ENCODE measurements at places on chromosomes 11 and 22.

DNA sequence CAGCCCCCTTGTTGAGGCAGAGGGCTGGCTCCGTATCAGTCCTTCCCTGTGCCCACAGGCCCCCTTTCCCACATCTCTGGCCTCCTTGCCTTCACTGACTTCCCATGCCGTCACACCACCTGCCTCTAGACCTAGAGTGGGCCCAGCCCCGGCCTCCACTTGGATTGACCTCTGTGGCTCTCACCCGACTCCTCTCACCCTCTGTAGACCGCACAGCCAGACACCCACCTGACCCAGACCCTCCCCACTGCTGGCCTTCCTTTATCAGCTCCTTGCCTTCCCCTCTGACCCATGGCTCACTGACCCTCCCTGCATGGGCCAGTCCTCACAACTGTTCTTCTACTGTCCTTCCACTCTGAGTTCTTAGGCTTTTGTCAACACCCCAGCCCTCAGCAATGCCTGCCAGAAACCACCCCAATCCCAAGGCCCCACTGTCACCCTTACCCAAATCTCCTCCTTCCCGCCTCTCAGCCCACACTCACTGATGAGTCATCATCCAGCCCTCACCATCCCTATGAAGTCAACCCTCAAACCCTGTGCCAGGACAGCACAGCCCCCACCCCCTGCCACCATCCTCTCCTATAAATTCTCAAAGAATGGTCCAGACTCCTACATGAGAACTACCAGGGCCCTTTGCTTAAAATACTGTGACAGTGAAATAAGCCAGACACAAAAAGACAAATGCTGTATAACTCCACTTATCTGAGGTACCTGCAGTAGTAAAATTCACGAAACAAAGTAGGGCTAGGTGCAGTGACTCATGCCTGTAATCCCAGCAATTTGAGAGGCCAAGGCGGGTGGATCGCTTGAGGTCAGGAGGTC, 53.4 kb downstream of the SCGB1A1 start:
- DNase-seq = no peak

- DNase-seq = peak; percentile 94
Measured at GRCh38 chr11:64846998-64847666, 2.7 kb upstream of the CDC42BPG start.

- DNase-seq = no peak
Measured at GRCh38 chr11:66706989-66707388, 22.0 kb downstream of the SPTBN2 start.

- peak; percentile 65 for DNase-seq
Measured at GRCh38 chr11:128342511-128343134, 244.7 kb downstream of the ETS1 start.

DNA sequence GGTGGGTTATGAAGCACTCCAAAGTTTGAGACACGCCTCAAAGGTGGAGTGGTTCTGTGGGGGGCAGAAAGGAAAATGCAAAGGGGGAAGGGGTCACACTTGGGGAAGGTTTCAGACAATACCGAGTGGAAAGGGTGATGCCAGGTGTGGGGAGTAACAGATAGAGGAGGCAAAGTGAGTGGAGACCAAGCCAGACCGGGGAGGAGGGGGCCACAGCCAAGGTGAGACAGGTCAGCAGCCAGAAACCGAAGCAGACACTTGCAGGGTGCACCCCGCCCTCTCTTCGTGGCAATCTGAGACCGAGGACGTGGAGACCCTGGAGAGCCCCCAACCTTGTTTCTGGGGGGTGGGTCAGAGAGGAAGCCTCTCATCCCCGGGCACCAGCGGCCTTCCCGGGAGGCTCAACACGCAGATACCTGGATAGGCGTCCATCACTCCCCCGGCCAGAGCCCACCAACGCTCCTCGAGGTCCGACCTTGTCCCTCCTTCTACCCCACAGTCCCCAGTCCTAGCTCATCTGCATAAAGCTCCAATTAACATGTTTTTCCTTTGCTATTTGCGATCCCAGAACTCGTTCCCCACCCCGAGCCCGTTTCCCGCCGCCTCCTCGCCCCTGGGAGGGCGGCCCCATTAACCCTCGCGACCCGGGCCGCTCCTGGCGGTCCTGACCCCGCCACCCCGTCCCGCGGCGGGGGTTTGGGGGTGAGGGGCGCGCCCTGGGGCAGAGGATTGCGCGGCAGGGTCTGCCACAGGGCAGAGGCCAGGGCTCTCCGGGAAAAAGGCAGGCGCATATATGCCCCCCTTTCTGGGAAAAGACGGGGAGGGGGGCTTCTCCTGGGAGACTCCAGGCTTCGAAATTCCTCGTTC, 21.8 kb downstream of the RTN4RL2 start:
- DNase-seq = no peak

GRCh38 chr11:88326099-88326498, 11.4 kb downstream of the CTSC start:
- no peak for DNase-seq

DNA sequence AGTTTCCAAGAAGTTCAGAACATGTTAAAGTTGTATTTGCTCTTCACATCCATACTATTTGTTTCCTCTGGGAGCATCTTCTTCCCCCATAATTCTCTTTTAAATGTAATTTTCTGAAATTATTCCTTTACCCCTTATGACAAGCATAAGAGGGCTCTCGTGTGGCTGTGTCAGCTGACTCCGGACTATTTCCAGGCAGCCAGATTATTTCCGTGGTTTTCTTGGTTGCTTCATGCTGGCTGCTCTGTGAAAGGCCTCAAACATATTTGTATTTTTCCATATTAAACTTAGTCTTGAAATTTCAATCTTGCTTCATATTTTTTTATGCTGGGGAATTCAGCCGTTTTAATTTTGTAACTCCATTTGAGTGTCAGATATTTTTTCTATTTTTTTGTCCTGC, 2.8 kb upstream of the MMP1 start:
- no peak for DNase-seq

GRCh38 chr11:115087791-115088190, 409.5 kb downstream of the NXPE2 start:
- no peak for DNase-seq

- peak; percentile 80 for DNase-seq
Measured at GRCh38 chr11:35138943-35139721, at the start of gene CD44. Gene CD44 (plus strand): TSS chr11:35139171. CDS start chr11:35139304, 133 bp downstream.

- no peak for DNase-seq
Measured at GRCh38 chr11:65085446-65085845, 1.4 kb downstream of the ZFPL1 start.

- DNase-seq = no peak
Measured at GRCh38 chr22:25760848-25761595, 19.0 kb downstream of the MYO18B start.

DNA sequence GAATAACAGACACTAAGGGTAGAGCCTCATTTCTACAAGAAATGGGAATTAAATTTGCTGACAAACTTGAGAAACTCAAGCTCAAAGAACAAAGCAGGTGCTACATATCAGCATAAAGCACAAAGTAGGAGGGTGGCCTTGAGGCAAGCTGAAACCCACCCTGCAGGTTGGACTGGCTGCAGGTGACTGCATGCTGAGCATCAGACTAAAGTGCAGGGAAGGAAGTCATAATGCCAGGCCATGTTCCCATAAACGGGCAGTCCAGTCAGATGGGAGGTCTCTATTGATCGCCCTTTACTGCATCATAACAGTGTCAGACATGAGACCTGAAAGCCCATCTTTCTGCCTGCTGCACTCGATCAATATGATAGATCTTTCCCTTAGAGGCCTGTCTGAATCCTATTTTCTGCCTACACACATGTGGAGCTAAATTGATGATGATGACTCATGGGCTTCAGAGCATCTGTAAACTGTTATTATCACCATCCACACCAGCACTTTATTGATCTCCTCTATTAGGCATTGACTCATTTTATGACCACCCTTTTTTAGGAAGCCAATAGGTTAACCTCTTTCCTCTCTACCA, 224.5 kb upstream of the DDI1 start:
- no peak for DNase-seq

GRCh38 chr11:95304777-95305176, 73.8 kb upstream of the SESN3 start:
- DNase-seq = no peak
